MG63 (cell line): ENCODE measurements at places on chromosomes 3 and 15. TPM values are rescaled to one million over a fixed set of nuclear protein-coding genes. Genes with fewer than 3 reads are reported as not detected.
A peak's percentile ranks its signal among the peaks of the same experiment; 100 is the strongest.

KNSTRN gene
- 72.1 and 101 TPM in 2 replicates for total RNA-seq

GATM gene
- total RNA-seq = 0.23 TPM in 1 of 2 replicates, not detected in the other

KBTBD13 gene
- not detected in 2 replicates for total RNA-seq

CAMP gene
- total RNA-seq = not detected in 2 replicates

GRK7 gene
- total RNA-seq = not detected in 2 replicates

FANCD2OS gene
- not detected in 2 replicates for total RNA-seq

DNA sequence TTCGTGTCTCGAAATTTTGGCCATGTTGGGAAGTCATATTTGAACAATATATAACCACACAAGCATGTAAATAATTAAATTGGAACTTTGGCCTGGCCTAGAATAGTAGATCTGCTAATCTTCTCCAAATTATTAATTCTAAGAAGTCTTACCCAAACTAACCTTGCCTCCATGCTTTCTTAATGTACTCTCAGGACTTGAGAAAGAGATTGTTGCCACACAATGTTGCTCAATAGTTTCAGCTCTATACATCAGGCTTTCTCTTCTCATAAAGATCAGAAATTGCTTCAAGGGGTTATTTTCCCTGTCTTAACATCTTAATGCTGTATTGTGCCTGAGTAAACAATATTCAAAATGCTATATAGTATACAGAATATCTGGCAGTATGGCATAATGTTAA lies 202.7 kb upstream of the LRIG1 start:
- no peak for DNase-seq

- peak; percentile 17 for DNase-seq
Measured at GRCh38 chr15:49741712-49742111, 120.9 kb downstream of the DTWD1 start.

GRCh38 chr15:63203451-63204090 lies 14.2 kb downstream of the RAB8B start:
- no peak for DNase-seq

- DNase-seq = no peak
Measured at GRCh38 chr3:120081719-120082118, 12.5 kb downstream of the GSK3B start.

DNA sequence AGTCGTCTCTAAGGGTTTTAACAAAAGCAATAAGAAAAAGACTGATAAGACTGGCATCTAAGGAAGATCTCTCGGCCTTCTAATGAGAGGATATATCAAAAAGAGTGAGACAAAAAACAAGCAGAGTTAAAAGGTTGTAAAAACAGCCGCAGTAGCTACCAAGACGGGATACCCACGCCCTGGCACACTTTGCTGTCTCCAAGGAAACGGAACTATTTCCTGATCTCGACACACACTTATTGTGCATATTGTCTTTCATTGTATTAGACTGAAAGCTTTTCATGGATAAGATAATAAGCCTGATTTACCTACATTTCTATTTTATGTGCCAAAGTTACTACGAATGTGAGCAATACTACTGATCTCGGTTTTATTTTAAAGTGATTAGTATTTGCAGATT lies 161.5 kb upstream of the MCTP2 start:
- DNase-seq = no peak

DNA sequence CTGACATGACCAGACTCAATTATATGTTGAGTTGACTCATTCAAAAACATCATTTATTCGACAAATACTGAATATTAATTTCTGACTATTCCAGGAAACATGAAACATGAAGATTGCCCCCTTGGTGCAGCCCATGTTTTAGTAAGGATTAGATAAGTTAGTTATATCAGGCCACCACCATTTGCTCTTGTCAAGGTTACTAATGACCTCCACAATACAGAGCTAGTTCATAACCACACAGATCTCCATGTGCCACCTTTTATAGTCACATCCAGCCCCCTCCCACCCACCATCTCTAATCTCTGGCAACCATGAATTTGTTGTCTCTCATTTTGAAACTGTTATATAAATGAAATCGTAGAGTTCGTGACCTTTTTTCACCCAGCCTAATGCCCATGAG lies 15.7 kb downstream of the KLHL18 start:
- DNase-seq = no peak

GRCh38 chr3:100893590-100893989 lies 99.6 kb downstream of the ABI3BP start:
- DNase-seq = no peak
